ENCODE measurements at places on chromosomes 7 and 10.

DNA sequence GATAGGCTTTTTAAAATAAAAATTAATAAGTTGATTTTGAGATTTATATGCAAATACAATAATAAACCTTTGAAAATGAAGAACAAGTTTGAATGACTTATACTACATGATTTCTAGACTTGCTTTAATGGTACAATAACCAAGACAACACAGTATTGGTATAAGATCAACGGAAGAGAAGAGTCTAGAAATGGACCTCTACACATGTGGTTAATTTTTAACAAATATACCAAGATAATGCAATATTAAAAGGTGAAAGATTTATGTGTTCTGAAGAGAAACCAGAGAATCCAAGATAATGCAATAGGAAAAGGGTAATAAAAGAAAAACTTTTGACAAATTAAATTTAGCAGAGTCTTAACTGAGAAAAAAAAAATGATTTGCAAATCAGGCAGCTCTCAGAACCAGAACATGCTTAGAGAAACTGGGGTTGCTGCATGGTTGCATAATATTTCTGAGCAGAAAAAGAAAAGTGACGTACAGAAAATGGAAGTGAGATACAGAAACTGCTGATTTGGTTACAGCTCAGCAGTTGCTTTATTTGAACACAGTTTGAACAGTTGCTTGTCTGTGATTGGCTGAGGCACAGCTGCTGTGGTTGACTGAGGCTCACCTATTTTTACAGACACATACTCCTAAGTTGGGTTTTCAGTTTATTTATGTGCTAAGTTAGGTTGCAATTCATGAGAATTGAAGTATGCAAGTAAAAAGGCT is 365.9 kb downstream of the CRPPA start:
- no peak for DNase-seq

DNA sequence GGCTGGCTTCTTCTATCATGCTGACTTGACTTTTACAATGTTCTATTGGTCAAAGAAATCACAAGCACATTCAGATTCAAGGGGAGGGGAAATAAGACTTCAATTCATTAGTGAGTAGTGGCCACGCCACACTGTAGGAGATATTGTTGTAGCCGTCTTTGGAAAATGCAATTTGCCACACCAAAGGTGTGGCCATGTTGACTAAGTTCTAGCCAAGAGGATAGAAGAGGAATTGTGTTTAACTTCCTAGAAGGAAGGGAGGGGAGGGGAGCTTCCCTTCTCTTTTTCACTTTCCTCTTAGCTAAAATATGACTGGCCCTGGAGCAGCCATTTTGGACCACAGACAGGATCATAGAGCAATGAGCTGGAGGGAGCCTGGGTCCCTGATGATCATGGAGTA is 3.4 kb upstream of the PRKAR2B start:
- no peak for DNase-seq

DNA sequence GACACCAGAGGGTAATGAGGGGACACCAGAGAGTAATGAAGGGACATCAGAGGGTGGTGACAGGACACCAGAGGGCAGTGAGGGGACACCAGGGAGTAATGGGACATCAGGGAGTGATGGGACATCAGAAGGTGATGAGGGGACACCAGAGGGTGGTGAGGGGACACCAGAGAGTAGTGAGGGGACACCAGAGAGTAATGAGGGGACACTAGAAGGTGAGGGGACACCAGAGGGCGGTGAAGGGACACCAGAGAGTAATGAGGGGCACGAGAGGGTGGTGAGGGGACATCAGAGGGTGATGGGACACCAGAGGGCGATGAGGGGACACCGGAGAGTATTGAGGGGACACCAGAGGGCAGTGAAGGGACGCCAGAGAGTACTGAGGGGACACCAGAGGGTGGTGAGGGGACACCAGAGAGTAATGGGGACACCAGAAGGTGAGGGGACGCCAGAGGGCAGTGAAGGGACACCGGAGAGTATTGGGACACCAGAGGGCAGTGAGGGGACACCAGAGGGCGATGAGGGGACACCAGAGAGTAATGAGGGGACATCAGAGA is 10.6 kb downstream of the NACAD start:
- no peak for DNase-seq

DNA sequence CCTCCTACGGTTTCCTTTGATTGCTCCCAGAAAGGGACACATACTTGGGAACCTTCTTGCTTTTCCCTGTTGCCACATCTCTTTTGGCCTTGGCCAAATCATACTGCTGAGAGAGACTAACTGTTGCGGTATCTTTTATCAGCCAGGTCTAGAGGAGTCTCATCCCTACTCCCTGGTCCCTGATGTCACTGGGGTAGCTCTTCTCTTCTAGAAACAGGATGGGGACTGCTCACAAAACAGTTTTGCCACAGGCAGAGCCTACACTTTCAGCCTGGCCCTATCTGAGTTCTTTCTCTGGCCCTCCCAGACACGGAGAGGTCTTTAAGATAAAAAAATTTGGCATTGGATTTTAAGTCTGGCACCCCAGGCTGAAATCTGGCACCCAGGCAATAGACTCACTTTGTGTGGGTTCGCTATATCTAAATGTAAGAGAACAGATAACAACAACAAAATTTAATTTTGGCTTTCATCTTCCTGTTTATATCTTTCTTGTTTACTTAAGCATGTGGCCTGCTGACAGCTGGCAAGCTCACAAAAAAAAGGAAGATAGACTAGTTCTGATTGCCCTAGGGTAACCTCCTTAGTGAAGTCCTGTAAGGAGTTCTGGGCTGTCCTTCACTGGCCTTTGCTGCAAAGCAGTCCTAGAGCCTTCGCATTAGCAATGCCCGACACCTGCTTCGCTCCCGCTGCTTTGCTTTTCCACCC is 228.3 kb upstream of the NPVF start:
- DNase-seq: no peak

DNA sequence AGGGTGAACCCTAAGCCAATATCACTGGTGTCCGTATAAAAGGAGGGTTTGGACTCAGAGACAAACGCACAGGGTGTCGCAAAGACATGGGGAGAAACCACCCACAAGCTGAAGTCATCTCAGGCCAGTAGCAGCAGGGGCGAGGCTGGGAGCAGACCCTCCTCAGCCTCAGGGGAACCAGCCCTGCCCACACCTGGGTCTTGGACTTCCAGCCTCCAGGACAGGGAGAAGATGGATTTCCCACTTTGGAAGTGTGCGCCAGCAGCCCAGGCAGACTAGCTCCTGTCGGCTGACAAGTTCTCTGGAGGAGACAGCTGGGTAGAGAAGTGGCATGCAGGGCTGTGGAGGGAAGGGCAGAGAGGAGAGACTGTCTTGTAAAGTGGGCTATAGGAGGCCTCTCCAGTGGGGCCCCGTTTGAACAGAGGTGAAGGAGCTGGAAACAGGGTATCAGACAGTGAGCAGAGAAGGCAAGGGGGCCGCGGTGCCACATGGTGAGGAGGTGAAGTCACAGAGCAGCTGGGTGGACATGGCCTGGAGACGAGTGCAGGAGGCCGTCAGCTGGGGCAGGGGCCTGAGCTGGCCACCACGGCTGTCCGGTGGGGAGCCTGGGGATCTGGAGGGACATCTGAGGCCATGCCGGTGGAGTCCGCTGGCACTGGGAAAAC is 475.6 kb downstream of the PTPRN2 start:
- no peak for DNase-seq

GRCh38 chr7:155124706-155125105 is 54.6 kb downstream of the HTR5A start:
- no peak for DNase-seq

DNA sequence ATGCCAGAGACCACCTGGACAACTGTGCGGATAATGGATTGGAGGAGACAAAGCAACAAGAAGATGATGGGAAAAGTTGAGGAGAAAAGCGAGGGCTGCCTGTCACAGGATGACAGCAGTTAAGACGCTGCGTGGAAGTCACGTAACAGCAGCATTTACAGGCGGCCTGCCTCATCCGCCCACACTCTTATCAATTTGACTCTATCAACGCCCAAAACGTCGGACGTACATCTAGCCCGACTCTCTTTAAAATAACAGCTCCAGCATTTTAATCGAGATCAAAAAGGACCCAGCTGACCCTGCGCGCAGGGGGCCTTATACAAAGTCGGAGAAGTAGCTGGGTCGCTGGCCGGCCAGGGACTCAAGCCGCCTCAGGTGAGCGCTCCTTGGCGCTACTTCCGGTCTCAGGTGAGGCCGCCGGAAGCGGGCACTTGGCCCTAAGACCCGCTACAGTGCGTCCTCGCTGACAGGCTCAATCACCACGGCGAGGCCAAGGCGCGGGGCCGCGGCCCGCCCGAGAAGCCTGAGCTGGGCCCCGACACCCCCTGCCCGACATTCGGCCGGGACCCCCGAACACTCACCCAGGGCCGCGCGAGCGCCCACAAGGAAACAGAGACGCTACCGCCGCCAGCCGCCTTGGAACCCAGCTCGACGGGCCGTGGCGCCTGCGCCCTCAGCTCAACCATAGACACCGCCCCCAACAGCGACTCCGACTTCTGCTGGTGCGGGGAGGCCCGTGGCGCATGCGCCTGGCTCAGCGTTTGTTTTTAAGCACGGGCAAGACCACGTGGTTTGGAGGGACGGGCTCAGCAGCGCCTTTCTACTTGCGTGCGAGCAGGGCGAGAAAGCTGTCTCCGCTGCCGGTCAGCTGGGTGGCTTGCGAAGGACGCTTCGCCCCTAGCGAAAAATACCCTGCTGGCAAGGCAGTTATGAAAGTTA is at the start of gene ERCC6:
Gene ERCC6 (minus strand): TSS at position 741 of the 939 bp plus-strand sequence.
- peak; percentile 99 for DNase-seq

- no peak for DNase-seq
Observed at GRCh38 chr7:46607176-46607575, 686.1 kb upstream of the IGFBP3 start.

- DNase-seq: peak; percentile 43
Observed at GRCh38 chr10:119139464-119140067, 25.9 kb downstream of the SFXN4 start.

Data from HEK293T (cell line).